Fibroblast of lung (primary cell): ENCODE measurements at places on chromosomes 6 and 20. TPM values are rescaled to one million over a fixed set of nuclear protein-coding genes. Genes with fewer than 3 reads are reported as not detected.

GRCh38 chr20:16530201-16530681, 43.0 kb downstream of the KIF16B start:
- peak; percentile 50 for DNase-seq

- DNase-seq = no peak
Measured at GRCh38 chr6:43258180-43258579, 14.9 kb downstream of the TTBK1 start.

GRCh38 chr6:143125455-143125854, 64.8 kb downstream of the AIG1 start:
- no peak for DNase-seq

DNA sequence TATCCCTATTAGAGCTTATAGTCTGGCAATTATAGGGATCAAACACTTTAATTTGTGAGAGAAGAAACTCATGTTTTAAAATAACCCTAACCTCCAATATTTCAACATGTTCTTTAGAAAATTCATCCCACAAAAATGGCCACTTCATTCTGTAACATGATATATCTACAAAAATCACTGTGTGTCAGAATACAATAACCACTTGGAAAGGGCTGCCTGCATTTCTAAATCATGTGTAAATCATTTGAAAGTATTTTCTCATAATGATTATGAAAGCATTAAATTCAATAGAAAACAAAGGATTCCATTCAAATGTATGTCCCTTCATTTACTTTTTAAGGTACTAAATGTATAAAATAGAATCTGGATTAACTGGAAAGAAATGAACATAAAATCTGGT, 101.4 kb upstream of the NHSL1 start:
- DNase-seq = peak; percentile 70

DNA sequence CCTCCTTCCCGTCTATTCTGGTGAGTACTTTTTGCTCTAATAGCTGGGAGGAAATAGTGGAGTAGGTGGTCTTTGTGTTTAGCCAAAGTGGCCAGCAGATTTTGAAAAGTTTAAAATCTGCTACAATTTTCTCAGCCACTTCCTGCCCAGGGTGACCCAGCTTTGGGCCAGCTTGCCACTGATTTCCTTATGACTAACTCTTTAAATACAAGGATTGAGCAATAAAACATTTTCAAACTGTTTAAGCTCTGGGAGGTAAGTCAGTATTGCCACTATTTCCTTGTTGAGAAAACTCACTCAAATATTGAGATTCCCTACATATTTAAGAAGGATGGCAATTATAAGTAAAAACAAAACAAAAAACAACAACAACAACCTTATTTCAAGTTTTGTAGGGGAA, 54.5 kb downstream of the TRMT11 start:
- peak; percentile 83 for DNase-seq

DNA sequence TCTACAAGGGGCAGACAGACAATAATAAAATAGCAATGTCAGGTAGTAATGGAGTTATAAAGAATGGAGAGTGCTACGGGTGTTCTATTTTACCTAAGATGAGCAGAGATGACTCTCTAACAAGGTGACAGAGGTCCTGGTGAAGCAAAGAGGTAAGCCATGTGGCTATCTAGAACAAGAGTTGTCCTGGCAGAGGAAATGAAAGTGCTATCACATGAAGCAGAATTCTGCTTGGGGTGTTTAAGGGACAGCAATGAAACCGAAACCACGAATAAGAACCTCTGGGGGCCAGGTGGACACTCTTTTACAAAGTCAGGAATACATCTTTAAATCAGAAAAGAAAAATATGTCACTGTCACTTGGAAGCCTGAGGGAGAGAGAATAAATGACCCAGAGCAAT, 37.9 kb upstream of the IRAK1BP1 start:
- no peak for DNase-seq

- no peak for DNase-seq
Measured at GRCh38 chr6:170193326-170193821, 97.5 kb downstream of the DLL1 start.

DNA sequence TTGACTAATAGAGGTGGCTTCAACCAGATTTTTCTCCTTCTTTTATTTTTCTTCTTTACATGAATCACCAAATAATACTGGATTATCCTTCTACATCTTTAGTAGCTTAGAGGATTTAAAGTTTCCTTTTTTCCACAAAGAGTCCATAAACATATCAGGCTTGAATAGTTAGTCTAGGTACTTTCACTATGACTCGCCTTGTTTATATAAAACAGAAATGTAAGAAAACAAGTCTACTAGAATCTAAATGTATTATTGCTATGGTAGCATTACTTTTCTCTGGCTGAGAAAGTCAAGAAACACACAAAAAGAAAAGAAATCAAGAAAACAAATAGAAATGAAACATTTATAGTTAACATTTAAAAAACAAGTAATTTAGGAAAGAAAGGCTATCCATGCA, 215.2 kb downstream of the PTPRK start:
- DNase-seq = peak; percentile 25

The TREML4 gene
- polyA plus RNA-seq = not detected in 2 replicates

DNA sequence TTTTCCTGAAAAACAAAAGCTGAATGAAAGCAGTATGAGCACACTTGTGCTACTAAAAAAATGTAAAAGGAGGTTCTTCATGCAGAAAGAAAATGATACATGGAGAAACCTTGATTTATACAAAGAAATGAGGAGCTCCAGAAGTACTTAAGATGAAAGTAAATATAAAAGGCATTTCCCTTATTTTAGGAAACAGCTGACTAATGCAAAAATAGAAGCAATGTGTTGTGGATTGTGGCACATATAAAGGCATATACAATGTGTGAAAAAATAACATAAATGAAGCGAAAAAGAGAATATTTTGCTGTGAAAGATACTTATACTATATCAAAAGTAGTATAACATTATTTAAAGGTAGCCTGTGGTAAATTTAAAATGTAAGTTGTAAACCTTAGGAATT, 41.2 kb upstream of the PHIP start:
- DNase-seq = no peak

DNA sequence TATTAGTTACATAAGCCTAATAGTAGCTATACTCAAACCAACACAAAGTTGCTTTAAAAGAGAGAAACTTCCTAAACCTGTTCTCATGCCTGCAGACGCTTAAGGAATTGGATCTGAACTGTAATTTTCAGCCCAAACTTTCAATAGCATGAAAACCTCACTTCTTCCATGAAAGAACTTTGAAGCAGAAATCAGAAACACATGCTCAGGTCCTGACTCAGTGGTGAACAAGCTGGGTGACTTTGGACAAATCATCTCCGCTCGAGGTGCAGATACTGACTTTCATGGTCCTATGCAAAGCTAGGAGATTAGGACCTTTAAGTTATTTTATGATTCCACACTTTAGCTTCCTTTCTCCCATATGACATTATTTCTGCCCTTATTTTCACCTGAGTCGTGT, 36.5 kb downstream of the NOX3 start:
- DNase-seq = no peak

The BNIP5 gene
- polyA plus RNA-seq = not detected in 2 replicates

The ASIP gene
- polyA plus RNA-seq = not detected in 2 replicates

The TTBK1 gene
- polyA plus RNA-seq = 0.03 TPM in 1 of 2 replicates, not detected in the other

DNA sequence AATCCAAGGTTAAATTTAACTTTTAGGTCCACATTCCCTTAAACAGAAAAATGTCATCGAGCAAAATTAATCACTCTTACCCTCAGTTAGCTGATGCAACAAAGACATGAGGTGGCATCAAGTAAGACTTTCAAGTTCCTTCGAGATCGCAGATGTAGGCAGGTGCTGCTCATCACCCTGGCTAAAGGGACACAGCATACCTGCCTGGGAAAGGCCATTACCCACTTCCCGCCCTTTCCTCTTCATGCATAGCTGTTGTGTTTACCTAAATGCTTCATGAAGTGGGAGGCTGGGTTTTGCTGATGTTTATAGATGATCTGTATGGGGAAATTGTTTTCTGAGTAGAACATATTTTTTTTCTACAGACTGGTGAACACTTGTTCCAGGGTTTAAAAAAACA, 67.7 kb downstream of the GFRA4 start:
- DNase-seq = no peak

The MAS1 gene
- not detected in 2 replicates for polyA plus RNA-seq

The PTCRA gene
- polyA plus RNA-seq = not detected in 2 replicates

GRCh38 chr6:25902071-25902470, 28.0 kb upstream of the SLC17A3 start:
- DNase-seq = no peak

The SOX18 gene
- polyA plus RNA-seq = not detected in 2 replicates

The SRMS gene
- polyA plus RNA-seq = not detected in 2 replicates

DNA sequence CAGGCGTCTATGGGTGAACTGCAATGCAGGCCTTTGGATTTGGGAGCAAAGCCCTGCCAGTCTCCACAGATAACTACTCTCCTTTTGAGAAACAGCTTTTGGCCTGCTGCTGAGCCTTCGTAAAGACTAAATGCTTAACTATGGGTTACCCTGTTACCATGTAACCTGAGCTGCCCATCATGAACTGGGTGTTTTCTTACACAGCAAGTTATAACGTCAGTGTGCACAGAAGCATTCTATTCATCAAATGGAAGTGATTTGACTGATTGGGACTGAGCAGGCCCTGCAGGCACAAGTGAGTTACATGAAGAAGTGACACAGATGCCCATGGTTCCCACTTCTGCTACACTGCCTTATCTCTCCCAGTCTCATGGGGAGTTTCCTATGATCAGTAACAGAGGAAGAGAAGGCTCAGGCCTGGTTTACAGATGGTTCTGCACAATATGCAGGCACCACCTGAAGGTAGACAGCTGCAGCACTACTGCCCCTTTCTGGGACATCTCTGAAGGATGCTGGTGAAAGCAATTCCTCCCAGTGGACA, 319.1 kb downstream of the CD83 start:
- DNase-seq = no peak

- peak; percentile 41 for DNase-seq
Measured at GRCh38 chr6:158854214-158855101, 35.3 kb upstream of the EZR start.

DNA sequence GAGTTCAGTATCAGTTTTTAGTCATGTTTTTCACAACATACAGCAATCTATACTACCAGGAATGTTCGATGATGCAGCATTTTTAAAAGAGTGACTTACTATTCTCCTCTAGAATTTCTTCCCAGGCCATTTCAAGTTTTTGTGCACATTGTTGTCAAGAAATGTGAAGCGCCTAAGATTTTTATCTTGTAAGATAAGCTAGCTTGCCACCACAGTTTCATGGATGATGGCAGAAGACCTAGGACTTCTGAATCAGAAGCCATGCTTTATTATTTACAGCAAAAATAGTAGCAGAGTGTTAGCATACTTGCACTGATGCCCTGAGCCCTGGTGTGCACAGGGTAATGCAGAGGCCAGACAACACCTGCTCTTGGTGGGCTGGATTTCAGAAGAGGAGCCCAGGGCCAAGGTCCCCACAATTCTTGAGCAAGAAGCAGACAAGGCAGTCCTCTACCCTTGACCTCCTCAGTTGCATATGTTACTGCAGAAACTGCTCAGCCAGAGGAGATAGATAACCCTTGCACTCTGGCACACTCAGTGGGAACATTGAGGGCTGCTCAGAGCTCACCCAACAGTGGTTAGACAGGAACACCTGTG, 99.2 kb downstream of the QKI start:
- no peak for DNase-seq

DNA sequence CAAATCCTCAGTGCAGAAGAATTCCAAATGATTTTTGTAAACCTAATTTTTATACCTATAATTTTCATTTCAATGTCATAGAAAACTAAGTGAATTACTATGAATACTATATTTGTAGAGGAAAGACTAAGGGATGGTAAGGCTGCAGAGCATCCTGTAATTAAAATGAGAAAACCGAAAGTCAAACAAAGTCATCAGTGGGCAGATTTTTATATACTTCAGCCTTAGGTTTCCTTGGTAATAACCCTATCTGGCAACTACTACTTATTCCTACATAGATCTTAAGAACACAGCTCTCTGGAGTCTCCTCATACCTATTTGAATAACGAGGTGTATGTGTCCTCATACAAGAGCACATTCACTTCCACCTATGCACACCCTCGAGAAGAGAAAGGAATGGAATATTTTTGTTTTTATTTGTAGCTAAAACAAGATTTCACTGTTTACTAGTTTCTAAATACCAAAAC, 117.9 kb upstream of the SGK1 start:
- no peak for DNase-seq

- no peak for DNase-seq
Measured at GRCh38 chr6:5188646-5189045, 72.1 kb downstream of the LYRM4 start.

- no peak for DNase-seq
Measured at GRCh38 chr20:47303736-47304135, 52.8 kb downstream of the ZMYND8 start.

The LY6G5B gene
- 2.8 and 2.9 TPM in 2 replicates for polyA plus RNA-seq

The UBE2C gene
- polyA plus RNA-seq = 23.7 and 104 TPM in 2 replicates

GRCh38 chr20:35355372-35355771, 56.4 kb downstream of the UQCC1 start:
- DNase-seq = no peak
